ENCODE measurements at places on chromosomes 7 and 10.

- DNase-seq, result no peak
These were observed 24.2 kb downstream of the ZNF25 start for GRCh38 chr10:37952043-37952755.

GRCh38 chr7:51300762-51301674, 15.6 kb downstream of the COBL start:
- no peak for DNase-seq

- no peak for DNase-seq
These were observed 52.9 kb upstream of the CALD1 start for GRCh38 chr7:134726581-134726980.

DNA sequence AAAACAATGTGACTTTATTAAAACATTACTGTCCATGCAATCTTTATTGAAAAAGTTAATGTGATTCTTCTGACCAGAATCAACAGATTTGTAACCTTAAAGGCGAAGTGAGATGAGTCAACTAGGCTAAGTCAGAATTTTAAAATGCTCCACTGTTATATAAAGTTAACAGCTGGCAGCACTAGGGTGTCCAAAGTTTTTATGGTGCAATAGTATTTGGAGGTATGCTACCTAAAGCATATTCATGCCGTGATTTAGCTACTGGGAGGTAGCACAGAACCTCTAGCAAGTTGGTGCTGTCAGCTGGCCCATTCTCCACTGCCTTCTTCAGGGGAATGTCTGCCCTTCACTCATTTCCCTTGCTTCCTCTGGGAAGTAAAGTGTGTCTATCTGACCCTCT, 126.7 kb downstream of the RAPGEF5 start:
- no peak for DNase-seq

- DNase-seq, result no peak
These were observed 287.0 kb downstream of the ZEB1 start for GRCh38 chr10:31605861-31606525.
